CD4-positive, CD25-positive, alpha-beta regulatory T cell (primary cell): ENCODE measurements at places on chromosomes 7 and 10.

- no peak for DNase-seq
Measured at GRCh38 chr7:51592842-51593599, 276.4 kb upstream of the COBL start.

DNA sequence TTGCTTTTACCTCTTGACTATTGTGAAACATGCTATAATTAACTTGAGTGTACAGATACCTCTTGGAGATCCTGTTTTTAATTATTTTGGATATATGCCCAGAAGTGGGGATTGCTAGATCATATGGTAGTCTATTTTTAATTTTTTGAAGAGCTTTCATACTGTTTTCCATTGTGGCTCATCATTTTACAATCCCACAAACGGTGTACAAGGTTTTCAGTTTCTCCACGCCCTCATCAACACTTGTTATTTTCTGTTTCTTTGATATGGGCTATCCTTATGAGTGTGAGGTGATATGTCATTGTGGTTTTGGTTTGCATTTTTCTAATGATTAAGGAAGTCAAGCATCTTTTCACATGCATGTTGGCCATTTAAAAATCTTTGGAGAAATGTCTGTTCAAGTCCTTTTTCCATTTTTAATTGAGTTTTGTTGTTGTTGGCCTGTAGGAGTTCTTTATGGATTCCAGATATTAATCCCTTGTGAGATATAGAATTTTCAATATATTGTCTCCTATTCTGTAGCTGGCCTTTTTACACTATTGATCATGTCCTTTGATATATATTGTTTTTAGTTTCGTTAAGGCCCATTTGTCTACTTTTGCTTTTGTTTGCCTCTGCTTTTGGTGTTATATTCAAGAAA lies 7.5 kb downstream of the AGK start:
- DNase-seq, result no peak

- peak; percentile 92 for DNase-seq
Measured at GRCh38 chr10:6050801-6051445, 11.2 kb downstream of the IL2RA start.

GRCh38 chr7:5437987-5438386 lies 14.4 kb upstream of the TNRC18 start:
- DNase-seq, result no peak

GRCh38 chr10:50981385-50981784 lies 92.9 kb upstream of the PRKG1 start:
- no peak for DNase-seq

DNA sequence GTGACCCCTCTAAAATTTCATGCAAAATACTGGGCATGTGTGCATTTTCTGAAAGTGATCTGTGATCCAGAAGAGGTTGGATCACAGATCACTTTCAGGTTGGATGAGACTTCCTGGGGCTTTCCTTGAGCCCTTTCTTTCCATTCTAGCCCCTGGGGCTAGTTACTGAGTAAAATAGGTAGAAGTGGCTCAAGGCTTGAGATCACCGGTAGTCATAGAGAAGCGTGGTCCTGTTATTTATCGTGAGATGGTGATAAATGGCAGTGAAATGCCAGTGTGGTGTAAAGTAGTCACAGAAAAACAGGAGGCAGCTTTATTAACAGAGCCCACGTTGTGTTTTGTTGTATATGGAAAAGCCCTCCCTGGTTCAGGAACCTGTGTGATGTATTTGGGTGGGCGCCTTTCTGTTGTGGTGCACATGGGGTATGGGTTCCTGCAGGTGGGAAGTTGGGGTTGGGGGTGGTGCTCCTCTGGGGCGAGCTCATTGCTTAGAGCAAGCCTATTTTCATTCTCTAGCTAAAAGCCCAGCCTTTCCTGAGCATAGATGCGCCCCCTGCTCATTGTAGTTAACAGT lies 34.0 kb upstream of the SH2D4B start:
- DNase-seq, result no peak

GRCh38 chr10:11381023-11381422 lies 230.4 kb downstream of the USP6NL start:
- no peak for DNase-seq

GRCh38 chr10:78700413-78700812 lies 368.4 kb upstream of the ZMIZ1 start:
- no peak for DNase-seq

GRCh38 chr10:8378198-8378983 lies 323.9 kb downstream of the GATA3 start:
- no peak for DNase-seq

GRCh38 chr10:73758704-73759511 lies 14.7 kb downstream of the SEC24C start:
- no peak for DNase-seq

GRCh38 chr7:17136126-17136525 lies 162.3 kb upstream of the AHR start:
- DNase-seq, result no peak

- DNase-seq, result peak; percentile 35
Measured at GRCh38 chr10:88064608-88065382, 201.4 kb downstream of the PTEN start.

DNA sequence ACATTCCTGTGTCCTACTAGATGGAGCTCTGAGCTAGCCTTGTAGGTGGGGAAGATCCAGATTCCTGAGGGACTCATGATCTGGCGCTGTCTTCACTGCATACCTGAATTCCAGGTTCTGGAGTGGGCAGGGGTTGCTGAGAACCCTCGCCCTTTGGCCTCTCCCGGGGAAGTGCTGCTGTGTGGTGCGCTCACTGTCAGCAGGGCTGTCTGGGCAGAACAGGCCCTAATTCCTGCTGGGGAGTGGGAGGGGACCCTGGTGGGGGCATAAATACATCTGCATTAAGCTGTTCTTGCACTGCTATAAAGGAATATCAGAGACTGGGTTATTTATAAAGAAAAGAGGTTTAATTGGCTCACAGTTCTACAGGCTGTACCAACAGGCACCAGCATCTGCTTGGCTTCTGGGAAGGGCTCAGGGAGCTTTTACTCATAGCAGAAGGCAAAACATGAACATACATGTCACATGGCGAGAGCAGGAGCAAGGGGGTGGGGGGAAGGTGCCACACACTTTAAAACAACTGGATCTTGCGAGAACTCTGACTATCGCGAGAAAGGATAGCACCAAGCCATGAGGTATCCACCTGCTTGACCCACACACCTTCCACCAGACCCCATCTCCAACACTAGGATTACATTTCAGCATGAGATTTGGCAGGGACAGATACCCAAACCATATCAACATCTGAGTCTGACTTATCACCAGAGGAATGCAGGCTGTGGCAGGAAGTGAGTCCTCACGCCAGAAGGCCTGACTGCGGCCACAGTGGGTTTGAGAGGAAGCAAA lies 115.0 kb downstream of the ADCY1 start:
- no peak for DNase-seq

- no peak for DNase-seq
Measured at GRCh38 chr7:8051998-8052397, 83.4 kb downstream of the GLCCI1 start.

- DNase-seq, result no peak
Measured at GRCh38 chr7:135257-135653, 57.1 kb upstream of the FAM20C start.

DNA sequence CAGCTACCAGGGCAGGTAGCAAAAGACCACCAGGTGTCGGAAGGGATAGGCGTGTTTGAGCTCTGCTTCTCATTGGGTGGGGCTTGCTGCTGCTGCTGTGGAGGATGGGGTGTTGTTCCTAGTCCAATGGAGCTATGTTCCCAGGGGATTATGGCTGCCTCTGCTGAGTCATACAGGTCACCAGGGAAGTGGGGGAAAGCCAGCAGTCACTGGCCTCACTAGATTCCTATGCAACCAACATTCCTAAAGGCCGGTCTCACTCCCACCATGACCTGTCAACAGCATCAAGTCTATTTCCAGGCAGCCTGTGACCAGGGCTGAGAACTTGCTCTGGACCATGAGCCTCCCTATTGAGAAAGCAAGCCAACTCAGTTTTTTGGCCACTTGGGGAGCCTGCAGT lies 1160.8 kb downstream of the REEP3 start:
- DNase-seq, result no peak

DNA sequence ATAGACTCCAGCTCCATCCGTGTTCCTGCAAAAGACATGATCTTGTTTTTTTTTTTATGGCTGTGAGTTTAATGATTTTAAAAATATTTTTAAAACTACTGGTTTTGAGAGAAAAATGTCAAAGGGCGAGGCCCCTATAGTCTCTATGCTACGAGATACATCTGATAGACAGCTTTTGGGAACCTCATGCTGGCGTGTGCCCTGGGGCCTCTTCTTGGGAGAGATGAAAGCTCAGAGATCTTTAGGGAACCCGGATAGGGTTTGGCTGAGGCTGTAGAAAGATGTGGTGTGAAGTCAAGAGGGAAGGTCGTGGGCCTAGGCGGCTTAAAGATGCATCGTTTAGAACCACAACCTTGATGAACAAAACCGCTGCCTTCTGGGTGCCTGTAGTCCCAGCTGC lies 70.2 kb downstream of the PDIA4 start:
- DNase-seq, result no peak

GRCh38 chr10:110455446-110455845 lies 42.3 kb upstream of the DUSP5 start:
- DNase-seq, result no peak
